ENCODE measurements at places on chromosomes 1 and 21.
A peak's percentile ranks its signal among the peaks of the same experiment; 100 is the strongest.

GRCh38 chr1:77040826-77041225, 173.5 kb downstream of the ST6GALNAC5 start:
- peak; percentile 9 for DNase-seq

GRCh38 chr1:226063977-226064815, 1.7 kb downstream of the H3-3A start:
- DNase-seq: no peak

DNA sequence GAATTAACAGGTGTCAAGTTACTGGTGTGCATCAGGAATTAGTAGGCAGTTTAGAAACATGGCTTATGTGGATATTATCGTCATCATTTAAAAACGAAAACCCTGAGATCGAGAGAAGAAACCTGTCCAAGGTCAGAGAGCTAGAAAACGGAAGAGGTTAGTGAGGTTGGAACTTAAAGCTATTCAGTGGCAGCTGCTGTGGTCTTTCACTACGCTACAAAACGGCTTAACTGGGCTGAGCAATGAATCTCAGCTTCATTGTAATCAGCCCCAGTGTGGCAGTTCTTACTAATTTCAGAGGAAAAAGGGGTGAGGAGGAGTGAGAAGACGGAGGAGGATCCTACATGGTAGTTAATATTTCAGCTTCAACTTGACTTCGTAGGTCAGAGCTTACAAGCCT, 77.9 kb downstream of the DAB1 start:
- no peak for DNase-seq

- DNase-seq: no peak
These were observed 47.1 kb downstream of the CLSTN1 start for GRCh38 chr1:9776685-9777084.

- DNase-seq: no peak
These were observed 158.4 kb upstream of the DPT start for GRCh38 chr1:168887381-168887780.

GRCh38 chr1:159841749-159842148, 15.1 kb downstream of the SLAMF8 start:
- DNase-seq: no peak

DNA sequence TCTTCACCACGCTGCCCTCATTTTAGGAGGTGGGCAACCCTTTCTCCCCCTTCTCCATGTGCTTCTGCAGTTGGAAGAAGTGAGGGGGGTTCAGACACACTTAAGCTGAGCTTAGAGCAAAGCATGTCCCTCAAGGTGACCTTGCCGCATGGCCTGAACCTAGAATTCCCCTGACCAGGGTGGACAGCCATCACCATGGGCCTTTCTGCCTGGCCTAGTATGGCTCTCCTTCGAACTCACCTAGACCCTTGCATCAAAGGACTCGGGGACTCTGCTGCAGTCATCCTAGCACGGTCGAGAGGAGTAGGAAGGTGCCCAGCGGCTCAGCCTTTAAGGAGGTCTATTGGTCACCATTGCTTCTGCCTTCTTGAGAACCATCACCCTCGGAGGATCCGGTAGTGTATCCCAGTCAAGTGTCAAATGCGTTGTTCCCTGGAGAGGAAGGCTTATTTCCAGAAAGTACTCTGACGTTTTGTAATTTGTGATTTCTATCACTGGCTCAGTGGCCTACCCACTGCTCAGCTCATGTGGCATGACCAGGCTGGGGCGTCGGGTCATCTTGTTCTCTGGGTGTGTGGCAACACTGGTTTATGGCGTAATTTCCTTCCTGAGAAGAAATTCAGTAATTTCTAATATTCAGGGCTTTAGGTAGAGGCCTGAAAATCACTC, at the start of gene KCNE1:
Gene KCNE1 (minus strand): TSS at position 424 of the 669 bp plus-strand sequence. CDS start 62,576 bp downstream, outside the sequence.
- DNase-seq: peak; percentile 98

GRCh38 chr1:18938707-18939070, 17.8 kb downstream of the IFFO2 start:
- no peak for DNase-seq

DNA sequence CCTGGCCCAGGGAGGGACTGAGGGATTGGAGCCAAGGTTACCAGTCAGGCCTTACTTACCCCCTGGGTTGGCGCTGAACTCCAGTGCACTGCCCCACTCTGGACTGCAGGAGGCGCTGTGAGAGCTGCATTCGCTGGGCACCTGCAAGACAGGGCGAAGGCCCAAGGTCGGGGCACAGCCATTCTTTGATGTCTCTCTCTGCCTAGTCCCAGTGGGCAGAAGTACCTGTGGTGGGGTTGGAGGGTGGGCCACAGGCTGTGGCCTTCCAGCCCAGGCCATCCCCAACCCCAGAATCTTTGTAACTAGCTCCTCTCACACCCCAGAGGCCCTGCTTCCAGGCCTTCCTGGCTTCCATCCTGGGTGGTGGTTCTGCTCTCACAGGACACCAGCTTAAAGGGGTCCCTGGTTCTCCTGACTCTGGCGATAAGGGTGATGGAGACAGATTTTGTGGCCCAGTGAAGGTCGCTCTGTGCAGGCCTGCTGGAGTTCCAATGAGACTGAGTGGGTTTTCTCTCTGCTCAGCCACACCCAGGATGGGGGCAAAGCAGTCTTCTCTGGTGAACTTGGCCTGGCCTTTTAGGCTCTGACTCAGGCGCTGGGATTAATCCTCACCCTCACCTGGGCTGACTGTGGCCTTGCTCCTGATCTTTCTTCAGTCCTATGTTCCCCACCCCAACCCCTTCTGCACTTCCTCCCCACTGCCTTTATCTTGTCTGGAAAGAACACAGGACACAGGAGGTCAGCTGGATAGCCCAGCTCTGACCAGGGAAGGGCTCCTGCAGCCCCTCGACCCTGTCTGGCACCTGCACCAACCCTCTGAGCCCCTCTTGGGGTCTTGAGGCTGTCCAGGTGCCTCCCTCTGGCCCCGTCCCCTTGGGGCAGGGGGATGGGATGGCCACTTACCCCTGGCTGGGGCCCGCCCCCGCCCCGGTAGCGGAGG, 954 bp downstream of the MYOG start:
- DNase-seq: peak; percentile 22

DNA sequence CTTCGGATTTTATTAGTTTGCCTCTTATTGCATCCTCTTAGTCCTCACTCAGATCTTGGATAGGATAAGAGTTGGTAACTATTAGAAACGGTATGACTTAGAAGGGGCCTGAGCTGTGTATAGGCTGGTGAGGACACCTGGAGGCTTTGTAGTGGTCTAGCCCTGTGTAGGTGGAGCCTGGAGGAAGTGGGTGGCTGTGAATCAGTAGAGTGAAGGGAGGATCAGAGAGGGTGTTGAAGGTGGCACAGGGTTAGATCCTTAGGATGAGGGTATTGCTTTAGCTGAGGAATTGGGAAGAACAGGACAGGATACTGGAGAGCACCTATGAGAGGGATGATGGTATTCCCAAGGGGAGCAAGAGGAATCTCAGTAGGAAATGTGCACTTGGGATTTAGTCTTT, 5.7 kb downstream of the VANGL1 start:
- DNase-seq: no peak

DNA sequence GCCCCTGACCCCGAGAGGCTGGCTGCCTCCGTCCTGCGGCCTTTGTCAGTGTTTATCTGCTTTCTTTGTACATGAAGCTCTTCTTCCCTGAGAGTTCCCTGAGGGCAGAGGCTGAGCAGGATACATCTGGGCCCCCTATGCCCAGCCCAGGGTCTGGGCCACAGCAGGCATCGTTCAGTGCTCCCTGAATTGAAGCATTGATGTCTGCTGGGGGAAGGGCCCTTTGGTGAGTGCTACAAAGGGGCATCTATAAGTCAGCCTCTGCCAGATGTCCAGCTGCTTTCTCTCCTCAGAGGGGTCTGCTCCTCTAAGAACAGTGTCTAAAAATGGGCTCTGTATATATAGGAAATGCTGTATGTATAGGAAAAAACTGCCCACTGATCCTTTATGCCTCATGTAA, 2.1 kb downstream of the HEYL start:
- no peak for DNase-seq

DNA sequence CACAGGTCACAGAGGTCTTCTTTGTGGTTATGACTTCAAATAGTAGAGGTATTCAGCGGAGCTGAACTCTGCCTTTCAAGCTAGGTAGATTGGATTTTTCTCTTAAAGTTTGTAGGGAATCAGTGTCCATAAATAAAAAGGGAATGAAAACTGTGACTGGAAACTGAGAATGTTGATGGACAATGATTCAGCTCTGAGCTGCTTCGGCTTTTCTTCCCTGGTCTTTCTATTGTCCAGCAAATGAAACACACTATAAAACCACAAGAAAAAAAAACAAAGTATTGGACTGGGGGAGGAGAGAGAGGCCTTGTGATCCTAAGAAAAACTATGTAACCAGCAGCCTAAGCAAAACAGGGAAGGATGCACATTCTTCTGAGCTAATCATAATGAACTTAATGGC, 11.1 kb downstream of the TNNI3K start:
- DNase-seq: no peak

DNA sequence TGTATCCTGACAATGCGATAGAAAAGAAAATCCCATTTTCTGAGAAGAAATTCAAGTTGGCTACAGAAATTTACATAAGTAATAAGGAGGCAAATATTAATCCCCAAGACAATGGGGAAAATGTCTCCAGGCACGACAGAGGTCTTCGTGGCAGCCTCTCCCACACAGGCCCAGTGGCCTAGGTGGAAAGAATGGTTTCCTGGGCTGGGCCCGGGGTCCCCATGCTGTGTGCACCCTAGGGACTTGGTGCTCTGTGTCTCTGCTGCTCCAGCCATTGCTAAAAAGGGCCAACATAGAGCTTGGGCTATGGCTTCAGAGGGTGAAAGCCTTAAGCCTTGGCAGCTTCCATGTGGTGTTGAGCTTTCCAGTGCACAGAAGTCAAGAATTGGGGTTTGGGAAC, 102.5 kb upstream of the LYPLAL1 start:
- DNase-seq: no peak

- no peak for DNase-seq
These were observed 4.2 kb downstream of the HHAT start for GRCh38 chr1:210332719-210333398.

GRCh38 chr1:17066361-17067068, 12.7 kb upstream of the SDHB start:
- peak; percentile 88 for DNase-seq

GRCh38 chr21:33847588-33848248, 67.9 kb downstream of the ATP5PO start:
- DNase-seq: no peak

DNA sequence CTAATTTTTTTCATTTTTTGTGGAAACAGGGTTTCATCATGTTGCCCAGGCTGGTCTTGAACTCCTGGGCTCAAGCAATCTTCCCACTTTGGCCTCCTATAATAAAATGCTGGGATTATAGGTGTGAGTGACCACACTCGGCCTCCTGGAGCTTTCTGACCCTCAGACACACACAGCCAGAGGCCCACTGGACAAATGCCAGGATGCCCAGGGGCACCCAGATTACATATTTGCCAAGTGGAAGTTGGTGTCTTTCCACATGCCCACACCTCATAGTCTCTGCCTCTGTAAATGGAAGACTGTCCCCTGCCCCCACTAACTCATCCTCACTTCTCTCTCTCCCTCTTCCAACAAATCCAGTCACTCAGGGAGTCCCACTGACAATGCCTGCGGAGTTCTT, 63.4 kb upstream of the LRP8 start:
- DNase-seq: no peak

- DNase-seq: no peak
These were observed 236.2 kb downstream of the SETD4 start for GRCh38 chr21:35824136-35824535.

DNA sequence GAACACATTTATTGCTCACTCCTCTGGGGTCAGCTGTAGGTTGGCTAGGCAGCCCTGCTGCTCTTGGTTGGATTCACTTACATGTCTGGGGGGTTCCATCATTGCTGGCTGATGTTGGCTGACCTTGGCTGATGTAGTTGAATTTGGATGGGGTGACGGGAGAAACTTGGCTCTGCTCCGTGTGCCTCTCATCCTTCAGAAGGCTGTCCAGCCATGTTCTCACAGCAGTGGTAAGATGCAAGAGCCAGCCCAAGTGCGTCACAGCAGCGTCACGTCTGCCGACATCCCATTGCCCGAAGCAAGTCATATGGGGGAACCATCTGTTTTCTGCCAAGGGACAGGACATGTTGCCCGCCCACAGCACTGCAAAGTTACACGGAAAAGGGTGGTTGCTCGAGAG, 613.5 kb downstream of the MATN1 start:
- no peak for DNase-seq

DNA sequence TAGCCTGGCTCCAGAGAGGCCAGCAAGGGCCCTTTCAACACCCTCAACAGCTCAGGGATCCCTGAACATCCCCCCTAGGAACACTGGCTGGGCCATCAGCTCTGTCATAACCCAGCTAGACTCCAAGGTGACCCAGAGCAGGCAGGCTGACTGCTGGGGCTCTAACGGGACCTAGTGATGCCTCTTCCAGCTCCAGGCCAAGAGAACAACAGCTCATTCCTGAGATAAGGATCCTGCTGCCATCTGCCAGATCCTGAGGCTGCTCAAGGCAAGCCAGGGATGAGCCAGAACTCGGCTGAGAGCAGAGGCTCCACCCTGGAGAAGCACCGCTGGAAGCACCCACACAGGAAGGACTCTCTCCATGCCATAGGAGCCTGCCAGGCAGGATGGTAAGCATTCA, 2.0 kb downstream of the VSIG8 start:
- DNase-seq: no peak

All from inflammatory macrophage (primary cell).